Mesendoderm (in vitro differentiated cells): ENCODE measurements at places on chromosomes 12 and 14.

- peak; percentile 29 for DNase-seq
Observed at GRCh38 chr12:65532764-65533163, 254.3 kb downstream of the MSRB3 start.

DNA sequence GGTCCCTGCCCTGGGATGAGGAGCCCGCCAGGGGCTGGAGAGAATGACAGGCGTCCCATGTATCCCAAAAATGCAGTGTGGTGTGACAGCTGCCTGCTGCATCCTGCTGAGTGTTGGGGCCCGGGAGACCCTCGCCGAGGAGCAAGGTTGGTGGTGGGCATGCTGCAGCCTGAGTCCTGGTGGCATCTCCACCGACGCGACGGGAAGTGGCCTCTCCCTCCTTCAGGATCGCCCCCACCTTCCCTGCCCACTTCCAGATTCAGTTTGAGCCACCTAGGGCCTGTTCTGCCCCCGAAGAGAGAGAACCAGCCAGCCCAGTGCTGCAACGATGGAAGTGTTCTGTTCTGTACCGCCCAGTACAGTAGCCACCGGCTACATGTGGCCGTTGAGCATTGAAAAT, 70.1 kb downstream of the TSPAN9 start:
- DNase-seq = no peak

DNA sequence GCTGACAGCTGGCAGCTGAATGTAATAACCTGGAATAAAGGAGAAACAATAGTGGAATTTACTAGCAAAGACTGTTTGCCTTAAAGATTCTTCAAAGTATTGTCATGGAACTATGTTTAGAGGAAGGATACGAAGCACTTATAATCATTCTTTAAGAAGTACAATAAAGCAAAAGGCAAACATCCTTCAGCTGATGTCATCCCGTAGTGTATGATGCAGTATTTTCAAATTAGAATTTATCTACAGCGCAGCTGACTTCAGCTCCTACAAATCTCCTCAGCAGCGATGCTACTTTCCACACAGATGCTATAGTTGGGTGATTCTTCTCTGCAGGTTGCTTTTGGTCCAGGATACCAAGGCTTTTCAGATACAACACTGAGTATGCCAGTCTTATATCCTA, 31.5 kb downstream of the CLEC1A start:
- DNase-seq = no peak

DNA sequence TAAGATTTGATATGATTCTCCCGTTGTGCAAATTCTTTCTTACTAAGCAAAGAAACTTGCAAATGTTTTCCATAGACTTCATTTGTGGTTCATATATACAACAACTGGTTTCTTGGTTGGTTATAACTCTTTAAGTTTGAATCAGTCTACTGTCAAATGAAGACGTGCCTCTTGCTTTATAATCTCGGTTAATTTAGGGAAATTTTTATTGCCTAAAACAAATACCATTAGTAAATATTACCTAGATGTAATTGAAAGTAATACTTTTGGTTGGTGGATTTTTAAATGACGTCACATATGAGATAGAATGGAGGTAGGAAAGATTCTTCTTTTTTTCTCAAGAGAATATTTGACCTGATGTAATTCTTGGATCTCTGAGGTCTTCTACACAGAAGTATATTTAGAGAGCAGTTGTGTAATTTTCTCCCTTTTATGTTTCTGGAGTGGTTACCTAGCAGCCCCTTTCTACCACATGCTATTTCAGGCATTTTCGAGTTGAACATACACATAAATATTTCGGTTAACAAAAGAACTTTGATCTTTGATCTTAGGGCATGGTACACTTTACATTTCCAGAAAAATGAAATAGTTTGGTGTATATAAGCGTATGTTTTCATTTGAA, 1.7 kb downstream of the ATF7IP start:
- no peak for DNase-seq

DNA sequence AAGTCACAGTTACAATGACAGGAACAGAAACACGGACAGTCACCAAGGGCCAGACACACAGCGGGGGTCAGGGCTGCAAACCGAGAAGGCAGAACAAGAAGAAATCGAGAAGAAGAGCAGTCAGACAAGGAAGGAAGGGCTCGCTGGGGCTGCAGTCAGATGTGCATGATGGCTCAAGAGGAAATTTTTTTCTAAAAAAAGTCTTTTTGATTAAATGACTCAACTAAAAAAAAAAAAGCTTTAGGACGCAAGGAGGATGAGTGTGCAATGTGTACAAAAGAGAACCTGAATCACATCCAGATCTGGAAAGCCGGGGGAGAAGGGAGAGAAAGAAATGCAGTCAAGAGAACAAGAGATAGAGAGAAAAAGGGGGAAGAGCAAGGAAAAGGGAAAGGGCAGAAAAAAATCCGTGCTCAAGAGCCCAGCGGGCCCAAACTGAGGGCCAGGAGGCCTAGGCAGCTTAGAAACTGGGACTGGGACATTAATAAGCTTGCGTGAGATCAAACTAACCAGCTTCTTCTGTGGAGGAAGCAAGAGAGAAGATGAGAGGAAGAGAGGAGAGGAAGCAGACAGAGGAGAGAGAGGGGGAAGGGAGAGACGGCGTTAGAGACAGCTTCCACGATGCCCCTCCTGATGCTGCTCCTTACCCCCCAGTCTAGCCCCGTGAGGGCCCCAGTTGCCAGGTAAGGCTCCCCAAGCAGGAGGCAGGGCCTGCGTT, 6.7 kb downstream of the IFFO1 start:
- DNase-seq = no peak

DNA sequence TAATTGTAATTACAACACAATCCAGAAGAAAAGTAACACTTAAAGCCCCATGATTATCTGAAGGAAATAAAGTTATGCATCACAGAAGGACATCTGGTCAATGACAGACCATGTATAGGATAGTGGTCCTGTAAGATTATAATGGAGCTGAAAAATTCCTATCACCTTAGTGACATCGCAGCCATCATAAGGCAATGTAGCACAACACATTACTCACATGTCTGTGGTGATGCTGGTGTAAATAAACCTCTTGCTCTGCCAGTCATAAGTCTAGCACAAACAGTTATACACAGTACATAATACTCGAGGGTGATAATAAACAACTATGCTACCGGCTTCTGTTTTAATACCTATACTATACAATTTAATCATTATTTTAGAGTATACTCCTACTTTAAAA, 11.2 kb downstream of the ATG2B start:
- DNase-seq = no peak
